Activated CD4-positive, alpha-beta T cell treated with anti-CD3 and anti-CD28 coated beads for 36 hours (primary cell): ENCODE measurements at places on chromosomes 1 and 21. TPM values are rescaled to one million over a fixed set of nuclear protein-coding genes. Genes with fewer than 3 reads are reported as not detected.
A peak's percentile ranks its signal among the peaks of the same experiment; 100 is the strongest.

GRCh38 chr1:3067301-3067670 lies 1.7 kb upstream of the PRDM16 start:
- no peak for DNase-seq

- DNase-seq, result no peak
These were observed 53.8 kb upstream of the SGIP1 start for GRCh38 chr1:66480162-66480561.

GRCh38 chr1:113898241-113898814 lies 6.3 kb downstream of the AP4B1 start:
- DNase-seq, result no peak

The ST3GAL3 gene
- total RNA-seq, result 15.8 TPM

DNA sequence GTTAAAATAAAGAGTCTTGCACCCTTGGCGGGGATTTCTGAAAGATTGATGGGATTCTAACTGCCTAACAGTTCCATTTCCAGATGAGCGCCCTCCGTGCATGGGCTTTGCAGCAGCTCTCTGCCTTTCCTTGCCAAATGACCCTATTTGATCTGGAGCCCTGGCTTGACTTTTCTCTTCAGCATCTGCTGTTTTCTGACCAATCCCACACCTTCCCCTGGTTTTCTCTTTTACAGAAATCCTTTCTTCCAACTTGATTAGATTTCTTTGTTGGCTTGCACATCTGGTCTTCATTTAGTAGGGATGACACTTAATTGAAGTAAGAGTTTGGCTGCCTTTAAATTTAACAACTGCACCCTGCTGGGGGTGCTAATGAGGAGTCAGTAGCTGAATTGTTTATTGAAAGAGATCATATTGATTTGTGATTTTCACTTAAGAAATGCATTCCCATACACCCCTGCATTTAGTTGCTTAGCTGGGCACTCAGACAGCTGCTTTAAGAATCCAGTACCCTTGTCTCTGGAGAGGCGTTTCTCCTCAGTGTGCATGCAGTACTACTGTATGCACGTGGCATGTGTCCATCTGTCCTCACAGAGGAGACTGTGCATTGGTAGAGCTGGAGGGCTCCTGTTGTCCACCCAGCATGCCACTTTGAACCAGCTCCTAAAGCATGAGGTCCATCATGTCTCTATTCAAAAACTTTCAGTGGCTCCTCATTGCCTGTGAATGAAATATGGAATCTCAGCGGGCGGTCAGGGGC lies 99.7 kb downstream of the NOS1AP start:
- no peak for DNase-seq

The HIVEP3 gene
- total RNA-seq, result 39.6 TPM

The NTNG1 gene
- total RNA-seq, result 0.28 TPM

The BARHL2 gene
- not detected for total RNA-seq

DNA sequence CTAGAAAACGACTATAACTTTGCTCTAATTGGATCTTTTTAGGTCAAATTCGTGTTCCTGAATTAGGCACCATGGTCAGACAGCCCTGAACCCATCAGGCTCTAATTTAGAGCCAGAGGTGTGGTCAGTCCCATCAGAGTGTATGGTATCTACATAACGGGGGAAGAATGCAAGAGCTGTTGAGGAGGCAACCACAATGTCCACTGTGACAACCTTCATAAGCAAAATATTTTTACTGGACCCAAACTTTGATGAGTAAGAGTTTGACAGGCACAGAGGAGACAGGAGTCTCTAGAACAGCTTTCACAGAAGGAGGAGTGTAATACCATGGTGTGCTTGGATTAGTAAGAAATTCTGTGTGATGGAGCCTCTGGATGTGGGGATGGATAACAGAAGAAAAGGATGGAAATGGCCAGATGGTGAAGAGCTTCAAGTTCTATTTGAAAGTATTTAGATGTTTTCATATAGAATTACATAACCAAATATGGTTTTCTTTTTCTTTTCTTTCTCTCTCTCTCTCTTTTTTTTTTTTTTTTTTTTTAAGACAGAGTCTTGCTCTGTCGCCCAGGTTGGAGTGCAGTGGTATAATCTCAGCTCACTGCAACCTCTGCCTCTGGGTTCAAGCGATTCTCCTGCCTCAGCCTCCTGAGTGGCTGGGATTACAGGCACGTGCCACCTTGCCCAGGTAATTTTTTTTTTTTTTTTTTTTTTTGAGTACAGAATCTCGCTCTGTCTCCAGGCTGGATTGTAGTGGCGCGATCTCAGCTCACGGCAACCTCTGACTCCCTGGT lies 24.9 kb downstream of the UBE2U start:
- no peak for DNase-seq

DNA sequence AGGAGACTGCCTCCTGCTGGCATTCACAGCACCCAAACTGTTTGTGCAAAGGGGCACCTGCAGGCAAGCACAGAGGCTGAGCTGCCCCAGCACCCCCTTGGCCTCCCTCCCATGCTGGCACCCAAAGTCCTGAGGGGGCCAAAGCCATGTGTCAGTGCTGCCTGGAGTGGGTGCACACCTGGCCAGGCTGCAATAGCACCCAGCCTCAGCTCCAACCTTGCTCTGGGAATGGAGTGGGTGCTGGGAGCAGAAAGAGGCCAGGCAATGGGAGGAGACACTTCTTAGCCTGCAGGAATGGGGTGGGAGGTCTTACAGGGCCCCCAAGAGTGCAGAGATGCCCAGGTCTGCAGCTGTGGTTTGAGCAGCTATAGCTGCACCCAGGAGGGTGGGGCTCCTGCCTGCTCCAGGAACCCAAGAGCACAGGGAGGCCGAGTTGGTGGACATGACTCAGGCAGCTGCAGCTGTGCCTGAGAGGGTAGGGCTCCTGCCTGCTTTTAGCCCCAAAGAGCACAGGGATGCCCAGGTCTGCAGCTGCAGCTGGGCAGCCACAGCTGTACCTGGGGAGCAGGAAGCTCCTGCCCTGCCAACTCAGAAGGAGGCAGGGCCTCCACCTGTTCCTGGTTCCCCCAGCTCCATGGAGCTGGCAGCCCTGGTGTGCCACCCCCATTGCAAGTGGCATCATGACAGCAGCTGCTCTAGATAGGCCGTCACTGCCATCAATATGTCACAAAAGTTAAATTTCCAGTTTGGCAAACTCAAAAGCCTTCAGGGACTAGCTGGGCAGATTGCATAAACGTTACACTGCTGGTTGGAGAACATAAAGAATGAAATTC lies 5.3 kb upstream of the CHD1L start:
- DNase-seq, result no peak

GRCh38 chr1:231265379-231265778 lies 24.4 kb downstream of the GNPAT start:
- no peak for DNase-seq

The ARMH1 gene
- total RNA-seq, result 67.3 TPM

- DNase-seq, result no peak
These were observed 5.3 kb downstream of the AKNAD1 start for GRCh38 chr1:108851567-108851966.

GRCh38 chr1:41278076-41278475 lies 36.0 kb upstream of the SCMH1 start:
- DNase-seq, result no peak

GRCh38 chr1:148318123-148318903 lies 164.8 kb downstream of the PPIAL4G start:
- peak; percentile 86 for DNase-seq

DNA sequence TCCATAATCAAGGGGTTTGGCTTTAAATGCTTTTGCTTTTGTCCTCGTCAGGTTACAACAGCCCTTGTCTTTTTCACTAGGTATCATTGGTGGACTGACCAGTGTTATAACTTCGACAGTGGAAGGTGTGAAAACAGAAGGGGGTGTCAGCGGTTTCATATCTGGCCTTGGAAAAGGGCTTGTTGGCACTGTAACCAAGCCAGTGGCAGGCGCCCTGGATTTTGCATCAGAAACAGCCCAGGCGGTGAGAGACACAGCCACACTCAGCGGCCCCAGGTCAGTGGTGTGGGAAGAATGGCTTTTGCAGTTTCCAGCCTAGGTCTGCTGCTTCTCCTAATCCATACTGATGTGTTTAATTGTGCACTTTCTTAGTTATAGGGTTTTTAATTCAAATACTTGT lies 157.9 kb downstream of the DHRS3 start:
- DNase-seq, result no peak

GRCh38 chr1:55073187-55073916 lies 34.0 kb downstream of the PCSK9 start:
- peak; percentile 61 for DNase-seq

DNA sequence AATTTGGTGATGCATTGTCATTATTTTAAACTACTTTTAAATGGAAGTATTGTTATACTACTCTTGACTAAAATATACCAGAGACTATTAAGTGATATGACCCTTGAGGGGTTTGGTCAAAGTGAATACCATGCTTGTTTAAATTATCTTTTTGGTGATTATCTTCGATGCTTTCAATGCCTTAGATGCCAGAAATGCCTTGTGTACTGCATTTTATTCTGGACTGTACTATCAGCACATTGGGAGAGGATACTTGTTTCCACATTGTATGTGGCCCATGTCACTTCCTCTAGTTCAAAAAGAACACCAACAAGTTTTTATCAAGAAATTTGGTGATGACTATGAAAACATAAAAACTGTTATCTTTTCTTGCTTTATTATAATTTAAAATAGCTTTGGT lies 16.3 kb downstream of the MAP3K7CL start:
- no peak for DNase-seq

DNA sequence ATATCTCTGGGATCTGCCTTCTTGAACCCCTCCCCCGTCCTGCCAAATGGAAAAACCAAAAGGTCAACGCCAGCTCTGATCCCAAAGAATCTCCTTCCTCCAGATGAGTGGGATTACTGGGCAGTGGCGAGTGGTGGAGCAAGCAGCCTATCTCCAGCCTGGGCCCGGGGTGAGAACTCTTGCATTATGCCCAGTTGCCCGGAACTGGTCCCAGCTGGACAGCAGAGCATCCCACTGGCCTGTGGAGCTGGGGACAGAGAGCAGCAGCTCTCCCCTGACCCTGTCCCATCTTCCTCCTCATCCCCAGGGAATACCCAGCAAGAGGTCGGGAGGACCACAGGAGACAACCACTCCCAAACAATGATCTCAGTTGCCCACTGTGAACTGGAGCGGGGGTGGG lies 130.5 kb downstream of the TMEM53 start:
- DNase-seq, result no peak

DNA sequence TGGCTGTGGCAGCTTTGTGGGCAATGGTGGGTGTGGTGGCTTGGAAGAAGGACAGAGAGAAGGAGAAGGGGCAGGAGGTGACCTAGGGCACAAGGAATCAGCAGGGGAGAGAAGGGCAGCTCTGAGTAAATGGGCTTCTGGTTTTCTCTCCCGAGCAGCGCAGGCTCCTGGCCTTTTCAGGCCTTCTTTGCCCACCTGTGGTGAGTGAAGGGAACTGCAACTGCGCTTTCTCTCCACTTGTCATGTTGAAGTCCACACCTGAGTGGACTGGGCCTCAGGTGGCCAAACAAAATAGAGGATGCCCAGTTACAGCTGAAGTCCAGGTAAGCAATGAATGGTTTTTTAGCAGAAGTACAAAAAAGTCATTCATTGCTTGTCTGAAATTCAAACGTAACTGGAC lies 29.4 kb upstream of the KCNA10 start:
- no peak for DNase-seq

- DNase-seq, result no peak
These were observed 81.7 kb downstream of the DDX20 start for GRCh38 chr1:111837393-111837792.

- no peak for DNase-seq
These were observed 89.8 kb downstream of the TMEM200B start for GRCh38 chr1:29033829-29034466.

- DNase-seq, result no peak
These were observed 63.2 kb downstream of the RERE start for GRCh38 chr1:8754247-8754650.

GRCh38 chr1:86748622-86749373 lies 44.4 kb downstream of the SH3GLB1 start:
- no peak for DNase-seq

The SPAG17 gene
- not detected for total RNA-seq

The AKNAD1 gene
- total RNA-seq, result not detected

- no peak for DNase-seq
These were observed 67.0 kb downstream of the C21orf91 start for GRCh38 chr21:17752171-17752570.

The CCSAP gene
- 7.9 TPM for total RNA-seq

DNA sequence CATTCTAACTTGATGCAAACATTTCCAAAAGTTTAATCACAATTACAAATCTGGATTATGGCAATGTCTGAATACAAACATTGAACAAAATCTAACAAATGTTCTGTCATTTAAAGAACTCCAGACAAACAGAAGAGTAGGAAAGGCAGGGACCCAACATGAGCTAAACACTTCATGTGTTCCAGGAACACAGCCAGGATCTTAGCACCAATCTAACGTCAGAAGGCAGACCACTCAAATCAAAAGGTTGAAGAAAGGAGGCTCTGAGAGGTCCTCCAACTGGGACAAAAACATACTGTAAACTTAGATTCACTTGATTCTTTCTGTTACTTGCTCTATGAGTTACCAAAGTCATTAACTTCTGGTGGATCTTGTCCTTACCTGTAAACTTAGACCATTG lies 374.0 kb downstream of the NEGR1 start:
- no peak for DNase-seq

DNA sequence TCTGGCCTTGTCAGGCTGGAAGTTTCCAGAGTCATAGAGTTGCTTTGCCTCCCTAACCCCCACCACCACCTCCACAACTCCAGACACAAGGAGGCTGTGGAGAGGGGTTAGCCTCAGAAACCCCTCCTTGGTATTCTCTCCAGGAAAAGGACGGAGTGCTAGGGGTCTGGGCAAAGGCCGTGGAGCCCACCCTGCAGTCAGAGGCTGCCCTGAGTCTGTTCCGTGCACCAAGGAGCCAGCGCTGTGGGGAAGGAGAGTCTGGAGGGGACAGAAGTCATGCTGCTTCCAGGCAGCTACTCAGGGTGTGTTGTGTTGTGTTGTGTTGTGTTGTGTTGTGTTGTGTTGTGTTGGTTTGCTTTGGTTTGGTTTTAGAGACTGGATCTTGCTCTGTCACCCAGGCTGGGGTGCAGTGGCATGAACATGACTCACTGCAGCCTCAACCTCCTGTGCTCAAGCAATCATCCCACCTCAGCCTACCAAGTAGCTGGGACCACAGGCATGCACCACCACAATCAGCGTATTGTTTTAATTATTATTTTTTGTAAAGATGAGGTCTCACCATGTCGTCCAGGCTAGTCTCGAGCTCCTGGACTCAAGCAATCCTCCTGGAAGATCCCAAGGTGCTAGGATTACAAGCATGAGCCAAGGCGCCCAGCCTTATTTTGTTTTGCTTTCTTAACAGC lies 122.2 kb upstream of the TMEM51 start:
- no peak for DNase-seq

- no peak for DNase-seq
These were observed 19.1 kb downstream of the NOL9 start for GRCh38 chr1:6535214-6535613.

DNA sequence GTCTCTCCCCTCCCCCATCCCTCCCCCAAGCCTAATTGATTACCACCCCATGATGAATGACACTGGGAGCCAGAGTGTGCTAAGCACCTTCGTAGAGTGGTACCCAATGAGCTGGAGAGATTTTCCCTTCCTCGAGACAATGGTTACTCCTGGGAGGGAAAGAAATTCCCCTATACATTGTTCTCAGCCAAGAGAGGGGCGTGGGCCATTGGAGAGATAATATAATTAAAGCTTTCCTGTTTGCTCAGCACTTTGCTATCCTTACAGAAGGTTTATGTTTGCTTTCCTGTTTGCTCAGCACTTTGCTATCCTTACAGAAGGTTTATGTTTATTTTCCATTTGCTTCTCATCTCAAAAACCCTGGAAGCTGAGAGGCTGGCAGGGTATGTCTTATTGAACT lies 126.1 kb upstream of the KLHDC7A start:
- DNase-seq, result no peak
